Cardiac muscle cell (in vitro differentiated cells and primary cell): ENCODE measurements at places on chromosomes 12 and 14. TPM values are rescaled to one million over a fixed set of nuclear protein-coding genes. Genes with fewer than 3 reads are reported as not detected.

GRCh38 chr12:67720351-67720856 is 71.9 kb downstream of the DYRK2 start:
- no peak for DNase-seq

DNA sequence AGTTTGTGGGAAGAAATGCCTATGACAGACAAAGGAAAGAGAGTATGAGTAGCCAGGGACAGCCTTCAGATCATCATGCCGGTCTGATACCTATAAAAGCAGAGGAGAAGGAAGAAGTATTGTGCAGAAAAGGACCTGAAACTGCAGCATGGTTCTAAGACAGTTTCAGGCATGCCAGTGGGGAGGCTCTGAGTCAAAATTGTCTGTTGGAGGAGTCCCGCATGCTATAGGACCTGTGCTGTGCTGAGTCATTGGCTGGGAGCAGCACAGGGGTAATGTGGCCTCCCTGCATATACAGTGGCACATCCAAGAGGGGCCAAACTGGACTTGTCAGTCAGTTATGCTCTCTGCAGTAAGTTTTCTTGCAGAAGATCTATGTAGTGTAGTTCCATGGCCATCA is 40.7 kb downstream of the NEUROD4 start:
- no peak for DNase-seq

GRCh38 chr12:82688035-82688501 is 1.4 kb downstream of the TMTC2 start:
- DNase-seq, result peak; percentile 29

The KLRC4 gene
- not detected in 2 replicates for polyA plus RNA-seq

The CEBPE gene
- not detected in 2 replicates for polyA plus RNA-seq

The GPR84 gene
- not detected in 2 replicates for polyA plus RNA-seq

DNA sequence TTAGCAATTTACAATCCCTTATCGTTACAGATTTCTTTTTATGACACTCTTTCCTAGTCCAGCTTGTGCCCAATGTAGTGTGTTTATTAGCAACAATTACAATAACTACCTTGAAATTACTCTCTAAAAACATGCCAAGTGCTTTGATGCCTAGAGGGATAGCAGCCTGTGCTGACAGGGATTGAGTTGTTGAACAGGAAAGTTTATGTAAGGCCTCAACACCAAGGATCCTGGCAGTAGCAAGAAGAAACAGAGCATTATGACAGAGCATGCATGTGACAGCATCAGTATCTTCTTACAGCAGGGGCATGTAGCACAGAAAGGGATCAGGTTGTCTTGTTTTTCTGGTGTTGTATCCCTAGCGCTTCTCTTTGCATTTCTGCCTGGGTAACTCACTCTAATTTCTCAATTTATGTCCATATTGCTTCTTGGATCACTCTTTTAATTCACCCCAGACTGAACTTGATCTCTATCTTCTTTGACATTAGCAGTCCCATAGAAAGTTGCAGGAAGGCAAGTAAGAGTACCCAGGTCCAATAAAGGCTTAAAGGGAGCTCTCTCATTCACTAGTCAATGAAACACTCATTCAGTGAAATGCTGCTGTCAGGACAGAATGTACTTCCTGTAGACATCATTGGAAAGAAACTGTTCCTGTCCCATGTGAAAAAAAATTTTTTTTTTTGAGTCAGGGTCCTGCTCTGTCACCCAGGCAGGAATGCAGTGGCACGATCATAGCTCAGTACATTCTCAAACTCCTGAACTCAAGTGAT is 220.0 kb upstream of the GRIP1 start:
- no peak for DNase-seq

GRCh38 chr14:93971635-93972027 is 4.7 kb downstream of the ASB2 start:
- no peak for DNase-seq

The BMP4 gene
- 11.4 and 12.1 TPM in 2 replicates for polyA plus RNA-seq

GRCh38 chr12:106178562-106178961 is 39.8 kb upstream of the NUAK1 start:
- DNase-seq, result no peak

The ANAPC7 gene
- polyA plus RNA-seq, result 48.2 and 54.6 TPM in 2 replicates

The CCDC175 gene
- not detected in 2 replicates for polyA plus RNA-seq

- no peak for DNase-seq
Observed at GRCh38 chr12:57531836-57532235, 9.2 kb downstream of the MBD6 start.

The RFX4 gene
- polyA plus RNA-seq, result not detected in 2 replicates

- DNase-seq, result no peak
Observed at GRCh38 chr12:39989501-39989900, 116.4 kb downstream of the SLC2A13 start.

DNA sequence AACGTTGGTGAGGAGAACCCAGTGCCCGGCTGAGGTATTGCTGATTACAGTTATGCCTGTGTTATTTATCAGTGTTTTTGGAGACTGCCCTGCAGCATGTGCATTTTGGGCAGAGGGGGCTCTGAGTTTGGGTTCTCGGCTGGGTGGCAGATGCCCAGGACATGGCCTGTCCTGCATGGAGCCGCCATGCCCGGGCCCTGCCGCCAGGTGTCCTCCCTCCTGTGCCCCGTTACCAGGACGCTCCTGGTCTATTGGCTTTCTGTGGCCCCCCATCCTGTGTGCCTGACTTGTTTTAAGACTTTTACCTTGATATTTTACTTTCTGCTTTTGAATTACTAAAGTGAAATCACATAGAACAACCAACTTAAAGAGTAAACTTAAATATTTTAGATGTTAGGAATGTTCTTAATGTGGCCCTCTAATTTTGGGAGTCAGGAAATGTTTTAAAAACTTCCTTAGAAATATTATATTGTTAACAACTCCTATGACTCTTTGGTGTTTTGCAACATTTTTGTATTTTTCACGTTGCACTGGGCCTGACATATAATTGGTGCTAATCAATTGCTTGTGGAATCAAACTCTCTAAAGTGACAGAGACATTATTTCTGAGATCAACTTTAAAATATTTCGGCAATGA is 51.8 kb downstream of the PRIMA1 start:
- DNase-seq, result peak; percentile 44

DNA sequence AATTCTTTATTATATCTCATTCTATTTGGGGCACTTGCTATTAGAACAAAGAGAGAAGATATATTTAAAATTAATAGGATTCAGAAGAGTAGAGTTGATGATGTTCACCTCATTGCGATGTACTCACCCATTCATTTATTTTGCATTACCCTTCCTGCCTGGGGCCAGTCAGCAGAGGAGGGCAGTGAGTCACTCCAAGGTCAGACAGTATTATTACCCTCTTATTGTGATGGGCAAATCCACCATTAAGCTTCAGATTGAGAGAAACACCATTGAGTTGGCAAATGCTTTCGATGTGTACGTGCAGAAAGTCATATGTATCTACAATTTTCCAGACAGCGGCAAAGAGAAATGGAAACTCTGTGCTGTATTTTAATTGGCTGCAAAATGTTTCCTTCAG is 134.2 kb downstream of the BICD1 start:
- no peak for DNase-seq

The NXPH4 gene
- polyA plus RNA-seq, result 0.27 and 0.61 TPM in 2 replicates

The GRIN2B gene
- polyA plus RNA-seq, result not detected in 2 replicates

DNA sequence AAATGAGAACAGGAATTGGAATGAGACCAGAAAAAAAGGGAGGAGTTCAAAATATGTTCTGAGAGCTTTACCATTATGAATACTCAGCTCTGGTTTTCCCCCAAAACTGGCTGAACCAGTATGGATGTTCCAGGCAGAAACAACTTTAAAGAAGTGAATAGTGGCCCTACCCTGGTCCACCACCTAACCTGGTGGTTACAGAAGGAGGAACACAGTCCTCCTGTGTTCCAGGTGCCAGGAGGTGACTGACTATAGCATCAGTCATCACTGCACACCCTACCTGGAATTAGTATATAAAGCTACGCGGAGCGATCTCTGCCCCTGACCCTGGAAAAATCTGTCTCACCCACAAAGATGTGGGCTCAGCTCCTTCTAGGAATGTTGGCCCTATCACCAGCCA is at the start of gene A2ML1:
TSS of gene A2ML1 (plus strand) at position 324 of the 400 bp plus-strand sequence. CDS start at position 355, 31 bp downstream.
- DNase-seq, result no peak
